CD4-positive, alpha-beta T cell treated with Interleukin-1 beta for 1 hour (primary cell): ENCODE measurements at places on chromosomes 1 and 21.

DNA sequence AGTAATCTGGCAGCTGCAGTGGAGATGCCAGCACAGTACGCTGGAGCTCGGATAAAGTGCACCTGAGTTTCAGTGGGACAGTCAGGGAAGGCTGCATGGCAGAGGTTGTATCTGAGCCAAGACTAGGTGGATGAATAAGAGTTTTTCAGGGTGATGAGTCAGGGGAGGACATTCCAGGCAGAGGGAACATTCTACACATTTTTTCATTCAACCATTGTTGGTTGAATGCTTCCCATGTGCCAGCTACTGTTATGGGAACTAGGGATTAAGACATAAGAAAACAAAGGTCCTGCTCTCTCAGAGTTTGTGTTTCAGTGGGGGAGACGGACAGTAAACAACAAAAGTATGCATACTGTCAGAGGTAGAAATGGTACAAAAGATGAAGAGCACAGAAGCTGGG, 5.2 kb downstream of the LEPR start:
- DNase-seq: no peak

- no peak for DNase-seq
These were observed 37.5 kb upstream of the KIF21B start for GRCh38 chr1:201061049-201061448.

DNA sequence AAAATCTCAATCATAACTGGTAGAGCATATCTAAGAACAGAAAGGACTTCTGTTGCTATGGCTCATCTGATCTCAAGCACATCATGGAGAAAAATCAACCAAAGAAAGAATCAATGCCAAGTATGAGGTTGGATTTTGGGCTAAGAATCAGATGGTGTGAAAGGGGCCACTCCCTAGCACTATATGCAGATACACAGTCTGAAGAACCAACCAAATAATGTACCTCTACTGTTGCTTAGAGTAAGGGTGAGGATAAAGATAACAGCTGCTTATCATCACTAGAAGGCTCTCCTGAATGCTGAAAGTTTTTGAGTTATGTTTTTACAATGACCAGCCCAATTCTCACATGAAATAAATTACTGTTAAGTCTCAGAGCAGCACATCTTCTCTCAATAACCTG, 35.6 kb downstream of the ST7L start:
- DNase-seq: no peak

GRCh38 chr1:207883104-207883651, 27.7 kb downstream of the CD34 start:
- no peak for DNase-seq

GRCh38 chr1:15618077-15618654, 908 bp downstream of the DDI2 start:
- no peak for DNase-seq
